Stimulated activated CD4-positive, alpha-beta T cell treated with anti-CD3 and anti-CD28 coated beads, Interleukin-12 subunit alpha, Interleukin-12 subunit beta, amount 100 ng/mL, for 4 hours (primary cell): ENCODE measurements at places on chromosomes 13 and 19.

- DNase-seq, result no peak
Measured at GRCh38 chr19:55252760-55253663, 5.8 kb downstream of the PPP6R1 start.

DNA sequence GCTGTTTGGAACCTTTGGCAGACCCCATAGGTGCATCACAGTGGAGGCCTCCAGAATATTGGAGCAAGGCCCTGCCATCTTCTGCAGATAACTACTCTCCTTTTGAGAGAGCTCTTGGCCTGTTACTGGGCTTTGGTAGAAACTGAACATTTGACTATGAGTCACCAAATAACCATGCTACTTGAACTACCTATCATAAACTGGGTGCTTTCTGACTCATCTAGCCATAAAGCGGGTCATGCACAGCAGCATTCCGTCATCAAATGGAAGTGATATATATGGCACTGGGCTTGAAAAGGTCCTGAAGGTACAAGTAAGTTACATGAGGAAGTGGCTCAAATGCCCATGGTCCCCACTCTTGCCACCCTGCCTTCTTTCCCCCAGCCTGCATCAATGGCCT lies 782.5 kb upstream of the SLITRK6 start:
- no peak for DNase-seq

DNA sequence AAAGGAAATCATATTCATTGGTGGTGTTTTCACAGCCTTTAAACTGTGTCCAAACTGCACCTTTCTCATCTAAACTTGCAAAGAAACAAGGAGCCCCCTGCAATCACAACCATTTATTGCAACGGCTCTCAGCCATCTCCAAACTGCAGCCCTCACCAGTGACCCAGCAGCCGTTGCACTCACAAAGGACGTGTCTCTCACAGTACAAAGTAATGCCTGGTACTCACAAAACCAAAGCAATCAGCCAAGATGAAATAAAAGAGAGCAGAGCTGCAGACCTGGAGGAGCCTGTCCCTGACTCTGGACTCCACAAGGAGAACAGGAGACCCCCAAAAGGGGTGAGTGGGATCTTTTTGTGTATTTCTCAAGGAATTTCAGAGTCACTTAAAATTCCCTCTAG lies 20.2 kb upstream of the CEACAM21 start:
- DNase-seq, result no peak

GRCh38 chr13:107883561-107884175 lies 331.7 kb downstream of the LIG4 start:
- DNase-seq, result no peak

- DNase-seq, result no peak
Measured at GRCh38 chr19:33679696-33680095, 57.9 kb downstream of the CHST8 start.

- no peak for DNase-seq
Measured at GRCh38 chr19:27774337-27774736, 1438.6 kb downstream of the UQCRFS1 start.

- DNase-seq, result no peak
Measured at GRCh38 chr19:33267706-33268105, 34.6 kb downstream of the CEBPA start.
